ENCODE measurements at places on chromosomes 16 and 17.

DNA sequence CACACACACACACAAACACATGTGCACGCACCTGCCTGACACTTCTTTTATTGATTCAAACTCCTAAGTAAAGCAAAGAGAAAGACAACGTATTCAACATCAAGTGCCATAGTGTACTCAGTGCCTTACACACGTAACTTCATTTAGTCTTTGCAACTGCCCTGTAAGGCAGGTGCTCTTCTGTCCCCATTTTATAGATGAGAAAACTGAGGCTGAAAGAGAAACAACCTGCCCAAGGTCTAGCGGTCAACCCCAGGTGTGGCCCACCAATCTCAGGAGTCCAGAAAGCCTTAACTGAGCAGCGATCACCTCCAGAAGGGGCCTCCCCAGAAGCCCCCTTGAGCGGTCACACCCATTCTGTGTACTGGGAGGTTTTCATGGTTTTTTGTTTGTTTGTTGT lies 10.3 kb upstream of the GSG1L start:
- no peak for DNase-seq

GRCh38 chr17:71942626-71943025 lies 178.2 kb upstream of the SOX9 start:
- DNase-seq: no peak

GRCh38 chr17:75459246-75459589 lies 2.8 kb downstream of the TMEM94 start:
- DNase-seq: no peak

DNA sequence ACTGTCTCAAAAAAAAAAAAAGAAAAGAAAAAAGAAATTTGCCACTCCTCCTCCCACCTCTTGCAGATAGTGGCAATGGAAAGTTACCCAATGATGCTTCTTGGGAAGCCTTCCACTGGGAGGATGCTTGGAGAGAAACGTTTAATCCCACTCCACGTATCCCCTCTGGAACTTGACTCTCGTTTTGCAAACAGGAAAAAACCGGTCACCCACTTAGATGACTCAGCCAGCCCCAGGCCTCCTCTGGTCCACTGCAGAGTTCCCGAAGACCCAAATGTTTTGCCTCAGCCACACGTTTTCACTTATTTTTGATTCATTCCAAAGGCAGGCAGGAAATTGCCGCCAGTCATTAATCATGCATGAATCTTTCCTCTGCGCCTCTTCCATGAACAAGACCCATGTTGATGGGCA lies 9.3 kb upstream of the TNFRSF17 start:
- no peak for DNase-seq

GRCh38 chr17:42613699-42614295 lies 4.3 kb downstream of the TUBG1 start:
- DNase-seq: no peak

DNA sequence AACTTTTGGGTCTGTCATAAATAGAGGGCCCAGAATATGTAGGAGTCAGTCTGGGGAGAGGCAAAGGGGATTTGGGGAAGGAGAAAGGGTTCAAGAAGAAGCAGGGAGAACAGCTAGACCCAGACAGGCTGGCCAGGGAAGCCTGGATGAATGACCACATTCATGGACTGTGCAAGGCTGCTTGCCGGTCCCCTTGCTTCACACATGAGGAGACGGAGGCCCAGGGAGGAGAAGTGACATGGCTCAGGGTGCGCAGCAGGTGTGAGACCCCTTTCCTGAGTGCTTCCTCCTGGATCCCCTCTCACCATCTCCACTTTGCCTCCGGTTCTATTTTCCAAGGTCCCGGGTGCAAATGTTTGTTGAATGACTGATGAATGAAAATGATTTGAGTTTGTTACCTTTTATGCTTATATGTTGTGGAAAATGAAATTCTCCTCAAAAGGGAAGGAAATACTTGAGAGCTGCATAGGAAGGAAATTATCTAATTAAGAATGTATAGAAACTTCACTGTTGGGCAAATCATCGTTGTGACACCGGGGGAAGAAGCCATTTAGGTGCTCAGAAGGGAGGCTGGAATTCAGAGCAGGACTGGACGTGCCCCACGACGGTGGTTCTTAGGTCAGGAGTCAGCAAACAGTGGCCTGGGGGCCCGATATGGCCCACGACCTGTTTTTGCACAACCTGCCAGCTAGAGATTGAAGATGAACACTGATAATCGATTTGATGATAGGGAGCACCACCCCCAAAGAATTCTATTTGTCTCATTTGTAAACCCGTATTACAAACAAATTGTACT lies 559 bp downstream of the ITGAM start:
- DNase-seq: no peak

DNA sequence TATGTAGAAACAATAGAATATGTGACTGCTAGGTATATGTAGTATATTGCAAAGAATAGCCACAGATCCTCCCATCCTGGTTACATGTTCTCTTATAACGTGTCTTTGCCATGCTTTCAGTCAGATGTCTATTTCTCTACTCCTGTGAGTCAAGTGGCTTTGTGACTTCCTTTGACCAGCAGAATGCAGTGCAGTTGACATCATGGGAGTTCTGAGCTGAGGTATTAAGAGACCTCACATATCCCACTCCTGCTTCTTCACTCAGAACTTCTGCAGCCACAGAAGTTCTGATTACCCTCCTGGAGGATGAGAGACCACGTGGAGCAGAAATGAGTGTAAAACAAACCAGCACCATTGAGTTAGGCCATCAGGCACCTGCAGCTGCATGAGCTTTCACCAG lies 222.5 kb downstream of the PRKCA start:
- DNase-seq: no peak

GRCh38 chr17:67765623-67766022 lies 47.9 kb downstream of the NOL11 start:
- DNase-seq: no peak

DNA sequence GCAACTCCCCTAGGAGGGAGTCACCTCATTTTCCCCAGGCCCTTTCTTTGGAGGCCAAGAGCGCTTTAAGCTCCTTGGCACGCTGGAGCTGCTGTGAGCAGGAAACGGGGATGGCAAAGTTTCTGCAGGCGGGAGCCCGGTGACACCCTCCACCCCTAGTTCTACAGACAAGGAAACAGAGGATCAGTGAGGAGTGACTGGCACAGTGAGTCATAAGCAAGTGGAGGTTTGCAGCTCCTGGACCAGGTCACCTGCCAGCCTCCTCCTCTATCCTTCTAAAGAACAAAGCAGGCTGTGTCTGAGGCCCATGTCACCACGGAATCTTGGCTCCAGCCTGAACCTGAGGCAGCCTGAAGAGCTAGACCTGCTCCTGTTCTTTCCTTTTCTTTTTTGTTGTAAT lies 141.9 kb downstream of the TMEM132E start:
- DNase-seq: no peak

DNA sequence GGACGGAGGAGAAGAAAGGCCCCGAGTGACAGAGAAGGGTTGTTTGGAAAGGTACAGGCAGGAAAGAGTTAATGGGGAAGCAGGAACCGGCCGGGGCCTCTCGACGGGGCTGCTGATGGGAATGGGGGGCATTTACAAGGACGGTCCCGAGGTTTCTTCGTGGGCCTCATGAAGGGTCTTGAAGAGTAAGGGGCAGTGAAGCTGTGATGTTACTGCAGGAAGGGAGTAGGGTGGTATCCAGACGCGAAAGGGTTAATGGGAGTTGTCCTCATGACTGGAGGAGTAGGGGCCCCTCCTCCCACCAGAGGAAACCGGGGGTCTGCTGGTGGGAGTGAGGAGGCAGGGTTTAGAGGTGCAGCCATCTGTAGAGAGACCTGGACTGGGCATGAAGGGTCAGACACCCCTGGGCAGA lies 481 bp downstream of the PDK2 start:
- DNase-seq: no peak

- DNase-seq: no peak
These were observed 143.7 kb upstream of the RCVRN start for GRCh38 chr17:10048629-10049350.

- no peak for DNase-seq
These were observed 53.2 kb upstream of the ZNF750 start for GRCh38 chr17:82892899-82893565.

DNA sequence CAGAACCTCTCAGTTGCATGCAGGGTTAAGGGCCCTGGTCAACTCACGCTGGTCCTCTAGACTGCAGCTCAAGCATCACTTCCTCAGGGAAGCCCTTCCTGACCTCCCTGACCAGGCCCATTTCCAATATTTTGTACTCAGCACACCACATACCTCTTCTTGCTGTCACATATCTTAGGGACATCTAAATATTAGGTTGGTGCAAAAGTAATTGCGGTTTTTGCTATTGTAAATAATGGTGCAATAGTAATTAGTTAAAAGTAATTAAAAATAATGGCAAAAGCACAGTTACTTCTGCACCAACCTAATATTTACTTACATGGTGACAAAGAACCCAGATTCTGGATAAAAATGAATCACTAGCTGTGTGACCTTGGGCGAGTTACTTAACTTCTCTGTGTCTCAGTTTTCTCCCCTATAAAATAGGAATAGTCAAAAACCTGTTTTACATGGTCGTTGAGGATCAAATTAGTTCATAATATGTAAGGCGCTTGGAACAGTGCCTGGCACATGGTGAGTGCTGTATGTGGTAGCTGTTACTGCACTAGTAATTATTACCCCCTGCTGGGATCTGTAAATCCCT lies 177.4 kb downstream of the PRKCB start:
- no peak for DNase-seq

- no peak for DNase-seq
These were observed 178.6 kb upstream of the TNRC6C start for GRCh38 chr17:77779711-77780539.
